ENCODE measurements at places on chromosomes 5 and 9.

- H3K27me3 ChIP-seq: peaks cover 41% of the 10 kb centered on the region
- DNase-seq: no peak
- peak overlapping the region; percentile 45 for H3K4me3 ChIP-seq
- H3K27ac ChIP-seq: peak overlapping the region; percentile 94
Measured at GRCh38 chr5:157463621-157464518, 3.9 kb downstream of the NIPAL4 start.

DNA sequence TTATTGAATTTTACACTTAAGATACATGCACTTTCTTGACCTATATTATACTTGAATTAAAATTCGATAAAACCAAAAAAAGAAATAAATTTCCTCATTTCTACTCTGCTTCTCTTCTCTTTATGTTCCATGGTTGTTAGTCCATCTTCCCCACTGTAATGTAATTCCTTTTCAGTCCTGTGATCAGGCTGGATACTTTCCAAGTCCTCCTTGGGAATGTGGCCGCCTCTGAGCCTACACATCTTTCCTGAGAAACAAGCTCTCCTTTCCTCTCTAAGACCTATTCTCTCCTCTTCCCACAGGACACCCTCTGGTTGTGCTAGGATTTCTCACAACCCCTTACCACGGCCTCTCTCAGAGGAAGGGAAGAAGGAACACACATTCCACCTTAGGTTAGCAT, 285.1 kb downstream of the DNAH5 start:
- H3K36me3 ChIP-seq: no peaks in the 10 kb centered on the region
- H3K4me1 ChIP-seq: no peaks in the 10 kb centered on the region
- H3K4me3 ChIP-seq: no peak overlapping the region
- H3K27me3 ChIP-seq: no peaks in the 10 kb centered on the region

- no peaks in the 10 kb centered on the region for H3K27me3 ChIP-seq
- H3K4me3 ChIP-seq: no peak overlapping the region
- no peak overlapping the region for H3K27ac ChIP-seq
- no peaks in the 10 kb centered on the region for H3K36me3 ChIP-seq
- DNase-seq: no peak
Measured at GRCh38 chr5:29218138-29218537, 1975.3 kb upstream of the CDH6 start.

GRCh38 chr9:16221822-16222547, 648.5 kb downstream of the BNC2 start:
- no peaks in the 10 kb centered on the region for H3K36me3 ChIP-seq
- no peak for DNase-seq
- H3K4me1 ChIP-seq: no peaks in the 10 kb centered on the region
- no peak overlapping the region for H3K4me3 ChIP-seq
- no peak overlapping the region for H3K27ac ChIP-seq
- no peaks in the 10 kb centered on the region for H3K27me3 ChIP-seq

DNA sequence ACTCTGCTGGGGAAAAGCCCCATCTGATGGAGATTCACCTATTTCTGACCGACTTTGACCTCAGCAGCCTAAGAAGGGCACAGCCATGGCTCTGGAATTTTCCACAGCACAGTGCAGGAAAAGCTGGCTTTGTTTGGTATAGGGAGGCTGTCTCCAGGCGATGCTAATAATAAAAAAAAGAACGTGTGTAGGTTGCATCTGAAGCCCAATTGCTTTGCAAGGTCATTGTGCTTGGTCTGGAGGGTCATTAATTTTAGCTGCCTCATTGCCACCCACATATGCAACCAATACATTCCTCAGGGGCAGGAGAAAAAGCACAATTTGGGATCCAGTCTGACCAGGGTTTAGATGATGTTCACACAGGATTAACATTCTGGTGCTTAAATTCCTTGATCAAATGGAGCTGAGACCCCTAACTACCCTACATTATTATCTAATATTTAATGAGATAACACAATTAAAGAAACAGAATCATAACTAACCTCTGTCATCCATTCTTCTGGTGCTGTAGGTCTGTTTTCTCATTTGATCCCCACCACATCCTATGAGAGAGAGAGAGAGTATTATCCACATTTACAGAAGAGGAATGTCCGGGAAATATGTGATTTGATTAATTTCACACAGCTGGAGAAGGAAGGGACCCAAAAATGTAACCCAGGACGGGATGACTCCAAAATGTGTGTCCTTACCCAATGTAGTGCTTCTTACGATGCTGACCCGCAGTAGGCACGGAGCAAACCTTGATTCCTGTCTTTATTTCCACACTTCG, 175.9 kb downstream of the RFK start:
- DNase-seq: no peak
- no peaks in the 10 kb centered on the region for H3K36me3 ChIP-seq
- H3K27me3 ChIP-seq: no peaks in the 10 kb centered on the region
- no peak overlapping the region for H3K4me3 ChIP-seq
- H3K27ac ChIP-seq: no peak overlapping the region

- no peaks in the 10 kb centered on the region for H3K36me3 ChIP-seq
- no peak for DNase-seq
- H3K27me3 ChIP-seq: no peaks in the 10 kb centered on the region
- peak overlapping the region; percentile 40 for H3K4me3 ChIP-seq
- H3K4me1 ChIP-seq: peaks cover 53% of the 10 kb centered on the region
Measured at GRCh38 chr9:109886617-109887016, 106.6 kb downstream of the PALM2AKAP2 start.

DNA sequence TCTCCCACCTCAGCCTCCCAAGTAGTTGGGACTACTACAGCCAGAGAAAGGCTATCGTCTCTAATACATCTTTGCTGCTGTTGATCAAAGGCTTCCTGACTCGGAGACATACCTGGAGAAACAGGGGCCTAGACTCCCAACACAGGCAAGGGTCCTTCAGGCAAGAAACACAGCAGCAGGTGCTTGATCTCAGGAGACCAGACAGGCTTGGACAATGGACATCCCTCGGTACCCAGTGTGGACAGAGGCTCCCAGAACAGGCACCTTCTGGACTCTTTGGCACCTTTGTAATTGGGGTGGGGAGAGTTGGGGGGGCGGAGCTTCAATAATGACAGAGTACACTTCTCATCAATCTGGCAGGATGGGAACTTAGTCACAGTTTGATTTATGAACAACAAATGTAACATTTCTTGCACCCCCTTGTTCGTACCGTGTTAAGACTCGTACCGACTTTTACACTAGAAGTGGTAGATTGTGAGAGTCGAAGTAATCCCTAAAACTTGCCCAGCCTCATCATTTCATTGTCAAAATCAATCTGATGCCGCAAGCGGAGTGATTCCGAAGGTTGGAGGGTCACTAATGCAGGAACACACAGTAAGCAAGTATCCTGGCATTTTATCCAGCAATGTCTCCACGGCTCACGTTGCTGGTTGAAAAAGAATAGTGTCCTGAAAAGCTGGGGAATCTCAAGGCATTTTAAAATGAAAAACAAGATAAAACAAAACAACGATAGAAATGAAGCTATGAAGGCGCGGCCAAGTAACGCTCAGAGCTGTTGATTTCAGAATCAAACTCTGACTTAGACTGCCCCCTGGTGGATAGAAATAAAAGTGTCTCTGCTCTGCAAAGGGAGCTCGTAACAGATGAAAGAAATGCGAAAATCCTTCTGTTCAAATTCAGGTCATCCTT, 46.4 kb upstream of the STK32A start:
- H3K36me3 ChIP-seq: no peaks in the 10 kb centered on the region
- H3K27ac ChIP-seq: no peak overlapping the region
- no peak overlapping the region for H3K4me3 ChIP-seq
- no peak for DNase-seq
- H3K27me3 ChIP-seq: peaks cover 16% of the 10 kb centered on the region

GRCh38 chr5:128111818-128112448, 28.4 kb downstream of the SLC12A2 start:
- no peaks in the 10 kb centered on the region for H3K27me3 ChIP-seq
- H3K27ac ChIP-seq: no peak overlapping the region
- no peak overlapping the region for H3K4me3 ChIP-seq
- no peak for DNase-seq
- peaks cover 13% of the 10 kb centered on the region for H3K4me1 ChIP-seq

Data from activated T-cell treated with anti-CD3 and anti-CD28 coated beads, Interleukin-2, amount 50 U/mL, for 24 hours (primary cell).